H7 (cell line): ENCODE measurements at places on chromosomes 2 and 18. TPM values are rescaled to one million over a fixed set of nuclear protein-coding genes. Genes with fewer than 3 reads are reported as not detected.

MOCOS gene
- 1.7 and 2.4 TPM in 2 replicates for total RNA-seq

TBR1 gene
- total RNA-seq = under 0.01 and 0.37 TPM in 2 replicates

GALNT5 gene
- 0.07 and 0.18 TPM in 2 replicates for total RNA-seq

CNTNAP5 gene
- 0.04 and 0.28 TPM in 2 replicates for total RNA-seq
